Activated T-helper 9 cell treated with anti-CD3 and anti-CD28 coated beads, Interleukin-2, amount 50 U/mL, for 16 hours (primary cell): ENCODE measurements at places on chromosomes 5 and 9.

- DNase-seq: no peak
Measured at GRCh38 chr5:1315709-1316587, 21.1 kb upstream of the TERT start.

DNA sequence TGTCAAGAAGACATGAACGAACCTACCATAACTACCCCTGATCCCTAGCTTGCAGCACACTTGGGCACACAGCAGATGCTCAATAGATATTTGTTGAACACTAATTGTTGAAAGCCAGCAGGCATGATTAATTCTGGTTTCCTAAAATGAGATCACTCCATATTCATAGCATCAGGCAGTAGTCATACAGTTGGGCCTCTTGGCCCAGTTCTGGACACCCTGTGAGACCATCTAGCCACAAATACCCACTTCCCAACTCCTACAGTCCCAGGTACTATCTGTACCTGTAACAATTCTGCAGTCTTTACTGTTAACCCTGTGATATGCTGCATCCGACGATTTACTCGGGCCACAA lies 24.2 kb downstream of the P4HA2 start:
- no peak for DNase-seq

DNA sequence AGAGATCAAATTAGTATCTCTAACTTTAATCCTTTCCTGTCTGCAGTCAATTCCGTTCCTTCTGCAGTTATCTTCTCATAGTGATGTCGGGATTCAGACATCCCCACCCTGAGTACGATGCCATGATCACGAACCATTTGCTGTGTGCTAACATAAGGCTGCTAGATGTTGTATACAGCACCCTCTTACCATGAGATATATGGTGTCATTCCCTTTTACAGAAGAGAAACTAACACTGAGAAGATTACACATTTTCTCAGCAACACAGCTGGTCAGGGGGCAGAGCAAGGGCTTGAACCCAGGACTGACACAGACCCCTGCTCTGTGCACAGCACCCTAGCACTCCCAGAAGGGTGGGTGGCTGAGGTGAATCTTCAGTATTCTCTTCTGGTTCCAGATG lies 46.9 kb upstream of the HSD17B4 start:
- no peak for DNase-seq

- DNase-seq: no peak
Measured at GRCh38 chr5:109739741-109740728, 50.3 kb downstream of the MAN2A1 start.

DNA sequence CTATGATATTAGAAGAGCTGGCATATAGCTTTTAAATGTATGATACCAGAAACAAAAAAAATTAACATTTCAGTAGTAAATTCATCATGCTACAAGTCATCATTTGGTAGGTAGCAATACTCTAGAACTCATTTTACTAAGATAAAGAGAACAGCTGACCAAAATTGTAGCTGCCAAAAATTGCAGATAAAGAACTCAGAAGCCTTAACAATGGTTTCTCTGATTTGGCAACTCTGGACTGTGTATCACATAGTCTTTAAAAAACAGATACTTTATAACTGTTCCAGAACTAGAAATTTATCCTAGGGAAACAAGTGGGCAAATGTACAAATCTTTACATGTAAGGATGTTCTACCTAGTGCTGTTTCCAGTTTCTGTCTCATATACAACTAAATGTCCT lies 33.9 kb downstream of the ZFR start:
- DNase-seq: no peak

- no peak for DNase-seq
Measured at GRCh38 chr9:120421977-120422376, 158.0 kb downstream of the CDK5RAP2 start.

- no peak for DNase-seq
Measured at GRCh38 chr9:28503573-28503972, 930.3 kb upstream of the C9orf72 start.

GRCh38 chr5:122392824-122393223 lies 80.8 kb downstream of the SNCAIP start:
- DNase-seq: no peak

- no peak for DNase-seq
Measured at GRCh38 chr5:136686192-136686872, 321.0 kb upstream of the TRPC7 start.

DNA sequence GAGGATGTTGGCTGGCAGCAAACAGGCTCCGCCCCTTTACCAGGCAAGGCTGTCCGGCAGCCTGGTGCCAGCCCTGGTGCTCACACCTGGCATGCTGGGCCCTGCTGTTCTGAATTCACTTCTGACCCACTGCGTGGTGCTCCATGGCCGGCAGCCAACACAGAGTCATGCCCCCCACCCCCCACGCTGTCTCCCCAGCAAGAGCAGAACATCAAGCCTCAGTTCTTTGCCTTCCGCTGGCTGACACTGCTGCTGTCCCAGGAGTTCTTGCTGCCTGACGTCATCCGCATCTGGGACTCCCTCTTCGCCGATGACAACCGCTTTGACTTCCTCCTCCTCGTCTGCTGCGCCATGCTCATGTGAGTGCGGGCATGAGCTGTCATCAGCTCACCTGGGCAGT lies 12.6 kb upstream of the ENDOG start:
- no peak for DNase-seq

- no peak for DNase-seq
Measured at GRCh38 chr5:90809311-90810056, 250.9 kb downstream of the ADGRV1 start.

- no peak for DNase-seq
Measured at GRCh38 chr9:77614645-77615044, 33.5 kb downstream of the GNA14 start.

DNA sequence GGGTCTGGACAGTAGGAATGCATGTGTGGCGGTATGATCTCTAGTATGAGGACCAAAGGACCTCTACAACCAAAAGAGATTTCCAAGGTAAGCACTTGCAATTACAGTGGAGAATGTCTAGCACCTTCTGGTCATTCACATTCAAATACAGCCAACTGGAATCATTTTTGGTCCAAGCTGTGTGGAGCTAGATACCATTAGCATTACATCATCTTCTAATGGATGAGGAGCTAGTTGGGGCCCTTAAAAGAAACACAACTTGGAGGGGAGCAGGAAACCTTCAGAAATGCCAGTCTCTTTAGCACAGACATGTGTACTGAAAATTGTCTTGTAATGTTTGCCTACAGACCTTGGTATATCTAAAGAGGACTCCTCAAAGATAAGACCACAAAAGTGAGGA lies 244.7 kb downstream of the BNC2 start:
- no peak for DNase-seq

DNA sequence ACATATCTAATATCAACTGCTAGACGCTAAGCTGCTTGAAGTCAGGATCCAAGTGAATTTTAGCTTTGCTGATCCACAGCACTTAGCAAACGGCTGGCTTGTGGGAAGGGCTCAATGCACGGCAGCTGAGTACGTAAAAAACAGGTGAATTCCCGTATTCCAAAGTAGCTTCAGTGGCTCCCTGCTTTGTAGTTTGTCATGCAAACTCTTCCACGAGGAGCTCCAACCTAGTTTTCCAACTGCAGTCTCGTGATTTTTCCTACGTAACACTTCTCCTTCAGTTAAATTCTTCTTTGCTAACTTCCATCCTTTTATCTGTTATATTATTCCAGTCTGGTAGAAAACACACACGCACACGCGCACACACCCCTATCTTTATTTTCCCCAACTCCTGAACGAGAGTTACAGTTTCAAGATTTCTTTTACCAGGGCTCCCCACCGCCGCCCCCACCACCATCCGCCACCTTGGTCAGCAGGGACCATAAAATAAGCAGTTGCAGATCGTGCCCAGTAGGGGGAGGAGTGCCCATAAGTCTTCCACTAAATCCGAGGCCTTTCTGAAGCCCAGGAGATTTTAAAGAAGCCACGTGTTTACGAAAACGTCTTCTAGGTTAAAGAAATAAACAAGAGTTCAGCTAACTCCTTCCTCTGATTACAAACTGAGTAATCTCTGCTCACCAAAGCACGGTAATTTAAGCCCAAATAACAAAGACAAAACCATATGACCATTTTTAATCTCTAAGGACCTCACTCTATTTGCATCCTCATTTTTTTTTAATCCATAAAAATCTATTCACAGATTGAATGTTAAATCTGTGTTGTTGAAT lies 34.8 kb upstream of the TRIO start:
- DNase-seq: no peak

DNA sequence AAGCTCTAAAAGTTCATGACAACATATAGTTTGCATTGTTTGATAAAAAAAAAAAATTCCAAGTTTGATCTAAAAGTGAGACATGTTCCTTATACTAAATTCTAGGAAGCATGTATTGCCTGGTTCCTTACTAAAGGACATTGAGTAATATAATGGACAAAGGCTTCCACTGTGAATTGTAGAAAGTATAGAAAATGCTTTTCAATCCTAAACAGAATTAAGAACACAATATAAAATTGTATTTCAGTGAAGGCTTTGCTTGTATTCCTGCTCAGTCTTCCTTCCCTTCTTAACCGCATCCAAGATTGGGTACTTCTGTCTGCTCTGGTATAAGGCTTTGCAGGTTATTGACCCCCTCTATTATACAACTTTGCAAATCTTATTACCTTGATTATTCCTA lies 2.4 kb downstream of the RECK start:
- no peak for DNase-seq

DNA sequence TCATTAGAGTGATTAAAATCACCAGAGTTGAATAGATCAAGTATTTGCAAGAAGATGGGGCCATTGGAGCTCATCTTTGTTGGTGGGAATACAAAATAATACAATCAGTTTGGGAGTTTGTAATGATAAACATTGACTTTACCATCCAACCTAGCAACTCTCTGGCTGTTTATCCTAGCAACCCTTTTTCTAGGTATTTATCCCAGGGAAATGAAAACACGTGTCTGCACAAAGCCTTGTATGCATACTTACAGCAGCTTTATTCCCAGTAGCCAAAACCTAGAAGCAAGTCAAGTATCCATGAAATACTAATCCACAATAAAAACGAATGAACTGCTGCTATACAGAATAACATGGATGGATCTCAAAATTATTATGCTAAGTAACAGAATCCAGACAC lies 152.7 kb upstream of the DAB2 start:
- no peak for DNase-seq

DNA sequence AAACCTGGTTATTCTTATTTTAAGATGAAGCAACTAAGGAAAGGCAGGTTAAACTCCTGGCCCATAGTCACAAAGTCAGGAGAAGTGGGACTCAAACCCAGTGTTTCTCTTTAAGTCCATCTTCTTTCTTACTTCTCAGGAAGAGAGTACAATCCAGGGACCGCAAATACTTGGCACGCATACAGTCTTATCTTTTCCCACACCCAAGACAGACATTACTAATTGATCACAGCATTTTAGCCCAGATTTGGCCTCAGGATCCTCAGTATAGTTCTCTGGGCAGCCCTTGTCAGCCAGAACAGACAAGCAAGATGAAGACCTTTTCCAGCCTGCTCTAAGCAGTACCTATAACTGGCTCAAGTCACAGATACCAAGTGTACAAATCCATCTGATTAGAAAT lies 125.5 kb upstream of the RAI14 start:
- DNase-seq: no peak
